A673 (cell line): ENCODE measurements at places on chromosomes 16 and 17. TPM values are rescaled to one million over a fixed set of nuclear protein-coding genes. Genes with fewer than 3 reads are reported as not detected.
A peak's percentile ranks its signal among the peaks of the same experiment; 100 is the strongest.

GRCh38 chr17:4032738-4033137 is 68.5 kb upstream of the ATP2A3 start:
- DNase-seq = no peak

GRCh38 chr17:64707050-64707591 is 45.0 kb upstream of the SMURF2 start:
- DNase-seq = peak; percentile 91

GRCh38 chr17:59830846-59831486 is 61.8 kb downstream of the TUBD1 start:
- no peak for DNase-seq

DNA sequence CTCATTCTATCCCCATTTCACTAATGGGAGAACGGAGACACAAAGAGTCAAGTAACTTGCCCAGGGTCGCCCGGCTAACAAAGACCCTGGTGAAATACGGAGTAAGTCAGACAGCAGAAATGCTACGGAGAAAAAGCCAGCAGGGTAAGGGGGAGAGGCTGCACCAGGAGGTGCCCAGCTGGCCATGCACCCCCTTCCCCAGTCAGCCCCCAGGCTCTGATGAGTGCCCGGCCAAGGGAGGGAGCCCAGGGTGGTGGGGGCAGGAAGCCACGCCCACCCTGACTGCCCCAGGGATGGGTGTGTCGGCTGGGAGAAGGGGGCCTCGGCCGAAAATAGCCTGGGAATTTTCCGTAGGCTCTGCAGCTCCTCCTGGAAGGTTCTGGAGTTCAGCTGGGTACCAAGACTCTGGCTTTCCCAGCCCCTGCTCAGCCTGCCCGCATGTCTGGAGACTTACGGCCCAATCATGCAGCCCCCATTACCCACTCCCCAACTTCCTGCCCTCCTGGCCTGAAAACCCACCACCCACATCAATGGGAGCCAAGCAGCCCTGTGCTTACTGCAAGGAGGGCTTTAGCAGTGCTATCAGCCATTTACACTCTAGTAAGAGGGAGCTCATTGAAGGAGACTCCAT is 4.2 kb downstream of the CARHSP1 start:
- no peak for DNase-seq

GRCh38 chr16:85385463-85386331 is 227.4 kb upstream of the GSE1 start:
- no peak for DNase-seq

DNA sequence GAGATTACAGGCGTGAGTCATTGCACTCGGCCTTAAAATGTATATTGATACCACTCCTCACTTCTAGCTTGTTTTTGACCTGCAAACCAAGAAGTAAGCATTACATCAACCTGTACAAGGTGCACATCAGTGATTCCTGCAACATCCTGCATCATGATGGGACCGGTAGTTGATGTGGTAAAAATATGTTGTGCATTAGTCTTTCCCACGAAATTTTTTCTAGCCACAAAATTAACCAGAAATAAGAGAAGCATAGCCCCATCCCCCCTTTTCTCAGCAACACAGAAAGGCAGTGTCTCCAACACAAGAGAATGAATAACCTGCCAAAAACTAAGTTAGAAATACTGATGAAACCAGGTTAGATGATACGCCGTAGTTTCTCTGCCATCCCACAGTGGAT is 21.1 kb upstream of the NSMCE1 start:
- no peak for DNase-seq

P2RX1 gene
- 0.24 and 0.39 TPM in 2 replicates for total RNA-seq

TP53TG3 gene
- total RNA-seq = not detected in 2 replicates

NPW gene
- total RNA-seq = 96.5 and 105 TPM in 2 replicates

HLF gene
- 3.2 and 5.1 TPM in 2 replicates for total RNA-seq

GNGT2 gene
- total RNA-seq = 9.2 and 9.6 TPM in 2 replicates
